ACHN (cell line): ENCODE measurements at places on chromosomes 7 and 10.
A peak's percentile ranks its signal among the peaks of the same experiment; 100 is the strongest.

DNA sequence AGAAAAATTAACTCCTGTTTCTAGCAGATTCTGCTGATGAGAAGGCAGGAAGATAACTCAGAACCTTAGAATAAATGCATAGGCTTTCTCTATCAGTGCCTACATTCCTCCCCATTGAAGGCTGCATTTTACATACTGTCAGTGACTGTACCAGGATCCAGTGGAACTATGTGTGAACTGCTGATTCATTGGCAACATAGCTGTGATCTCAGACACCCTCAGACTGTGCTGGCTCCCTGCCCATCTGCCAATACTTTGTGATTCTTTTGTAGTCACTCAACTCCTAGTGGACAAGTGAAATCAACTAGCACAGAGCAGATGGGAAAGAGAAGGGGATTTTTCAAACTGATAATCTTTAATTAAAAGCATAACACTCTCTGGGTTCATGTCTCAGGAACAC, 375.8 kb downstream of the MDFIC start:
- peak; percentile 85 for DNase-seq

- no peak for DNase-seq
Observed at GRCh38 chr10:4498711-4499251, 327.2 kb upstream of the AKR1E2 start.

DNA sequence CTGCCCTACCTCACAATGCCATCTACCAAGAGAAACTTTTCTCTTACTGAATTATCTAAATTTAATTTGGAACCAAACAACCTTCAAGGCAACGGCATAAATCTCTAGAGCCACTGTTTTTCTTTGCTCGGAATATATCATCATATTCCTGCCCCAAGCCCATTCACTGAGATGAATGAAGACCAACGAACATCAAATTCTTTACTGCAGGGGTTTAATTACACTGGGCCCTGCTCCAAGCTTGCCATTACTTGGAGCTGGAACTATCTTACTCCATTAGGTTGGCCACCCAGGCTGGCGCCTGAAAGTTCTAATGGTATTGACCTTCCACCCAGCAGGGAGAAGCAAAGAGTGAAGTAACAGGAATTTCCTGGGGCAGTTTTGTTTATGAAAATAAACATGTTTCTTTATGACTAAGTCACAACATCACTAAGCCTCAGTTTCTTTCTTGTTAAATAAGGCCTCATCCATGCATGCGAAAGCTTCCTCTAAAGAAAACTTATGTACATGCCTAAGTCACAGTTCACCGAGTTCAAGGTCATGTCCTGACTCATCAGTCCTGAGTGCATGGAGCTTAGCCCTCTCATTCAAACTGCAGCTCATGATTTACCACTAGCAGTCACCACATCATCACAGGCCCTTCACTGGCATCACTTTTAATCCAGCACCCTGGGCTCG, 42.1 kb upstream of the ANAPC16 start:
- peak; percentile 60 for DNase-seq

- DNase-seq: peak; percentile 54
Observed at GRCh38 chr10:5545778-5546710, 21.3 kb downstream of the CALML3 start.

- DNase-seq: no peak
Observed at GRCh38 chr7:139999516-139999915, 63.2 kb downstream of the PARP12 start.

- DNase-seq: no peak
Observed at GRCh38 chr7:4191525-4191924, 490.6 kb upstream of the FOXK1 start.

DNA sequence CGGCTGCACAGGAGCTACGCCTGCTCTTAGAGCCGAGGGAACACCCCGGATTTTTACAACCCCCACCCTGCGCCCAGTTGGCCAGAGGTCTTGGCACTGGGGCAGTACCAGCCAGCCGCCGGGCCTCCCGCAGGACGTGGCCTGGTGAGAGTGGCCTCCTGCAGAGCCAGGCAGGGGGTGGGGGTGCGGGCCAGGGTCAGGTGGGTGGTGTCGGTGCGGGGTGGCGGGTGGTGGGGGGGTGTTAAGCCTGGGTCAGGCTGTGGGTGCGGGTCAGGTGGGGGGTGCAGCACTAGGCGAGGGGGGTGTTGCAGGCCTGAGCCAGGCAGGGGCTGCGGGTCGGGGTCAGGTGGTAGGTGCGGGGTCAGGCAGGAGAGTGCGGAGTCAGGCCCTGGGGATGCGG, 647 bp downstream of the ECHS1 start:
- DNase-seq: no peak

GRCh38 chr7:22660732-22661131, 66.3 kb upstream of the IL6 start:
- peak; percentile 28 for DNase-seq

DNA sequence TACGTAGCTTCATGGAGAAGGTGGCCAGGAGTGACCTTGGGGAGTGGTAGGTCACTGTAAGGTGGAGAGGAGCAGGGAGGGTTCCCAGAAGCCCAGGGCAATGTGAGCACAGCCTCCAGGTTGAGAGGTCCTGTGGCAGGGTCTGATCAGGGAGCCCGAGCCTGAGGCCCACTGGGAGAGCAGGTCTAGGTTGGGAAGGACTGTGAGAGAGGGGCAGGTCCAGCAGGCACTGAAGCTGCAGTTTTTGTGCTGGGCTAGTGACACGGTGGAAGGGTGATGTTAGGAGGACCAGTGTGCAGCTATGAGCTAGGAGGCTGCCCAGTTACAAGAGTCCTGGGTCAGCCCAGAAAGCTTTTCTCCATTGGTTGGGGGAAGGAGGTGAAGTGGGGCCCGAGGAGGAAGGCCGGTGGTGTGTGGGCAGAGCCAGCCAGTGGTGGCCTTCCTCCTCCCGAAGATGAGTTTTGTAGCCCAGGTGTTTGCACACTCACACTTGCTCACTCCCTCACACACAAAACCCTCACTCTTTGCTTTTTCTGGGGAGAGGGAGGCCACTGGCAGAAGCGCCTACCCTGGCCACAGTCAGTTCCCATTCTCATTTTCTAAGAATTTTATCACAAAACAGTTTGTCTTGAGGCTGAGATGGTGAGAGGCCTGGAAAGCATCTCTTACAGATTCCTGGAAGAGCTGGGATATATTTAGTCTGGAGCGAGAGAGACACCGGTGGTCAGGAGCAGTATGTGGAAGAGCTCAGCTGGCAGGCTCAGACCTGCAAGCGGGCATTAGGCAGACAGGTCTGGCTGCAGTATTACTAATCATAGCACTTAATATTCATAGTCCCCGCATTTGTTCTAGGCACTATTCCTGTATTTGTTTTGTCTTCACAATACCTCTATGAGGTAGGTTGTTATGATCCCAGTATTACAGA, 57.1 kb downstream of the ZNF467 start:
- DNase-seq: peak; percentile 36

GRCh38 chr10:104246976-104247375, 7.7 kb upstream of the GSTO1 start:
- DNase-seq: no peak

- no peak for DNase-seq
Observed at GRCh38 chr7:134375206-134375605, 58.5 kb upstream of the SLC35B4 start.

DNA sequence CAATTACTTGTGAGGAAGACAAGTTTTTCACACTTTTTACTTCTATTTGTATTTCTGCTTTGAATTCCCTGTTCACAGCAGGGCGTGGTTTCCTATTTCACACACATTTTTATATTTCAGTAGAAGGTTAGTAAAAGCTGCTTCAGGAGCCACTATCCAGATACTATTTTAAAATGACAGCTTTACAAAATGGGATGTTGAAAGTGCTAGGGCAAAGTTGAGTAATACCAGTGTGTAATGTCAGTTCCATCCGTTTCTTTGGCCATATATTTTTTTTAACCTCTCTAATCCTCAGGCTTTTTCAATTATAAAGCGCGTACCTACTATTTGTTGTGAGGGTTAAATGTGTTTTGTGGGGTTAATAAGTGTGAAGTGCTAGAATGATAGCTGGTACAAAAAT, 276.6 kb downstream of the GPR158 start:
- DNase-seq: no peak

- DNase-seq: no peak
Observed at GRCh38 chr7:112120696-112121217, 85.4 kb downstream of the DOCK4 start.

DNA sequence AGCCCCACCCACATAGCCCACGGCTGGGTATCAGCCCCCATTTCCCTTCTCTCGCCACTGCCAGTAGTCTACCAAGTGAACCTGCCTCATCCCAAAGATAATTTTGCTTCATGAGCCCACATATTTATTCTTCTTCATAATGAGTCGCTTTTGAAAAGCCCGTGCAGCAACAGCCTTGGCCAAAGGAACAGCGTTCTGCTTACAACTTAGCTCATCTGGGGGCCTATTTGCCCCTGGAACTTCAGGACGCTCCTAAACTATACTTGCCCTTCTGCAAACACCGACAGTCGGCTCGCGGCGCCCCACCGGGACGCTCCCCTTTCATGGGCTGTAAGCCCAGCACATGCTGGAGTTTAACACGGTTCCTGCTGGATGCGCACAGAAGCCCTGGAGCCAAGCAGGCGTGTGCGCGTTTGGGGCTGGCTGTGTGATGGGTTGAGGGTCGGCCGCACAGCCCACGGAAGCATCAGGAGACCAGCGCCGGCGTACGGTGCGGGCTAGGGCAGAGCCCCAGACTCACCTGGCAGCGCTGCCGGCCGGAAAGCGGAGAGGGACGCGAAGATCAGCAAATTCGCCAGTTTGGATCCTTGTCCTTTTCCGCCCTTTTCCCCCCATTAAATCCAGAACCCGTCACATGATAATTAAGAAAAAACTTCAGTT, 370 bp downstream of the TMEM60 start:
- peak; percentile 59 for DNase-seq

DNA sequence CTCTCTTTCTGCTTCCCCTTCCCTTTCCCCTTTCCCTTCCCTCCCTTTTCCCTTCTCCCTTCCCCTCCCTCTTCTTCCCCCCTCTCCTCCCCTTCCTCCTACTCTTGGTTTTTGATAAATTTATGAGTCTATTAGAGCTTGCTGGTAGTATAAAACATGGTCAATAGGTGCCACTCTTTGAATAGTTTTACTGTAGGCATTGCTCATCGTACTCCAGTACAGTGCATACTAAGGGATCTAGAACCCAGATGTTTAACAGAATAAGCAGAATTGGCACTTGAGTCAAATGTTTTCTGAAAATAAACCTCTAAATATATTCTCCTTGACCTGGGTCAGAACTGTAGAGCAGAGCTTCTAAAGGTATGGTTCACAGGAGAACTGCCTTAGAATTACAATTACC, 126.7 kb downstream of the SORCS3 start:
- peak; percentile 17 for DNase-seq

- no peak for DNase-seq
Observed at GRCh38 chr10:132294561-132295318, 13.0 kb downstream of the STK32C start.

DNA sequence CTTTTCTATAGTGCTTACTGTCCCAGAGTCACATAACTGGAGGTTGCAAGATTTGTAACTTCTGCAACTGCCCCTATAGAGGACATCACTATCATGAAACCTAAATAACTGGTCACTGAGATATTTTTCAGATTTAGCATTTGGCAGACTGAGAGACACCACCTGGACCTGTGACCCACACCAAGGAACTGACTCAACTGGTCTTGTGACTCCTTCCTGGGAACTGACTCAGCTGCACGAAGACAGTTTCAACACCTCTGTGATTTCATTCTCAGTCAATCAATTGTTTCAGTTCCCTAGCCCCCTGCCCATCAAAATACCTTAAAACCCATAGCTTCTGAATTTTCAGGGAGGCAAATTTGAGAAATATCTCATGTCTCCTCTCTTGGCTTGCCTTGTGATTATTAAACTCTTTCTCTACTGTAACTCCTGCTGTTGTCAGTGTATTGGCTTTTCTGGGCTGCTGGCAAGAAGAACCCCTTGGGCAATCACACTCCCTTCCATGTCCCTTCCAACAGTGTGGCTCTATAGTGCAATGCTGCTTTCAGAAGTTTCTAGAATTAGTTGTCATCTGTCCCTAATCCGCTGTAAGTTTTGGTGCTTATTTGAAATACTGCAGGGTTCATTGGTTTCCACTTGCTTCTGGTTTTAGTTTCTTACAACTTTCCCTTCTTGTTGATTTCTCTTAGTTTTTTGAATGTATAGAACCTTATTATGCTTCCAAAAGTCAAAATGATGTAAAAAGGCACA, 127.8 kb upstream of the ADCY1 start:
- DNase-seq: no peak

- no peak for DNase-seq
Observed at GRCh38 chr10:116073001-116073400, 200.0 kb downstream of the GFRA1 start.

GRCh38 chr7:121099572-121099971, 111.1 kb downstream of the CPED1 start:
- DNase-seq: no peak

DNA sequence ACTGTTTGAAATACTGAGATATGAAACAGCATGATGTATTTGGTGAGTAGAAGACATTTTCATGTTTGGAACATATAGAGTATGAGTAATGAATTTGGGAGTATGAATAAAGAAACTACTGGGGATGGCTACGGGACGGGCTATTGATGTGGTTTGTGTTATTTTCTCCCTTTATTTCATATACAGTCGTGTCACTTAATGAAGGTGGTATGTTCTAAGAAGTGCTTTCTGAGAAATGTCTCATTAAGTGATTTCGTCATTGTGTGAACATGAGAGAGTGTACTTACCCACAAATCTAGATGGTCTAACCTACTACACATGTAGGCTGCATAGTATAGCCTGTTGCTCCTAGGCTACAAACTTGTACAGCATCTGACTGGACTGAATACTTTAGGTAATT, 106.3 kb downstream of the CCNY start:
- no peak for DNase-seq

GRCh38 chr10:98488669-98489430, 42.1 kb upstream of the HPS1 start:
- DNase-seq: no peak

DNA sequence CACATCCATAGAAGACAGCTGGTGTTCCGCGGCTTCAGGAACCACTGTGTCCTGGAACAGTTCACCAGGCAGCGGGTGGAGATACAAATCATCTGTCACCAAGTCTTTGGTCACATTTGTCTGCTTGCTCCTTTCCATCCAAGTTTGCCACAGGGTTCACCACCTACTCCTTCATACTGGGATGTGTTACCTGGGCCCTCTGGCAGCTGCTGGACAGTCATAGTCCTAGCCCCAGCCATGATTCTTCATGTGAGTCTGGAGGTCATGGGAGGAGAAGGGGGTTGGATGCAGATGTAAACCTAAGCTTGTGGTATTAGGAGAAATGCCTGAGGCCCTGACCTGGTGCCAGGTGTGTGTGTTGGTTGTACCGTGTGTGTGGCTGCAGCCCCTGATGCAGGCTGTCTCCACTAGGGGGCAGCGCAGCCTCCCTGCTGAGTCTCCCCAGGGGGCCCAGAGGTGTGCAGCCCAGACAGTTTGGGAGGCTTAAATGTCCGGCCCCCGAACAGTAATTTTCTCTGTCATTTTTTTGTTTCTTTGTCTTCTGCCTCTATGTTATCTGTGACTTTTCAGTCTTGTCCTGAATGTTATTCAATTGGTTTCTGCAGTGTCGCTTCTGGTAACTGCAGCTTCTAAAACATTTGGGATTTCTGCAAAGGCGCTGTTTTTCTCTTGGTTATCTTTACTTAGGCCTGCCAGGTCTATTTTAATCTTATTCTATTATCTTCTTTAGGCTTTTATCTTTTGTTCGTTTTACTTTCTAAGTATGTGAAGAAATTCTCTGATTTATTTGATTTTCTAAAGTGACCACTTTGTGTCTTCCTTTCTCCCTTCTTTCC, 14.8 kb downstream of the NPS start:
- DNase-seq: peak; percentile 49

GRCh38 chr10:25575343-25575742, 358.7 kb upstream of the MYO3A start:
- DNase-seq: no peak
